ENCODE measurements at places on chromosomes 13 and 19. TPM values are rescaled to one million over a fixed set of nuclear protein-coding genes. Genes with fewer than 3 reads are reported as not detected.

The ARHGEF18 gene
- 21.8 TPM for total RNA-seq

The METTL21C gene
- not detected for total RNA-seq

The GPR12 gene
- not detected for total RNA-seq

GRCh38 chr13:88544836-88545235 is 873.7 kb downstream of the SLITRK5 start:
- no peak for DNase-seq

GRCh38 chr13:95784161-95784899 is 107.4 kb downstream of the DNAJC3 start:
- no peak for DNase-seq

GRCh38 chr13:30787738-30788525 is 52.6 kb downstream of the ALOX5AP start:
- DNase-seq: peak; percentile 15

DNA sequence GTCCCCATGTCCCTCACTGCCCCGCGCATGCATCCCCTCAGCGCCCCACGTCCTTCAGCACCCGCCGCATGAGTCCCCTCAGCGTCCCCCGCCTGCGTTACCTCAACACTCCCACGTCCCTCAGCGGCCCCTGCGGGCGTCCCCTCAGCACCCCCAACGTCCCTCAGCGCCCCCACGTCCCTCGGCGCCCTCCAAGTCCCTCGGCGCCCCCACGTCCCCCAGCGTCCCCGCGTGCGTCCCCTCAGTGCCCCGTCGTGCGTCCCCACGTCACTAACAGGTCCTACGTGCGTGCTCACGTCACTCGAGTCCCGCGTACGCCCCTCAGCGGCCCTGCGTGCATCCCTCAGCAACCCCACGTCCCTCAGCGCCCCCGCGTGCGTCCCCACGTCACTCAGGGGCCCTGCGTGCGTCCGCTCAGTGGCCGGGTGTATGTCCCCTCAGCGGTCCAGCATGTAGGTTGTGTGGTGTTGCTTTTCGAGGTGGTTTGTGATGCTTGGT is 19.5 kb upstream of the GAS6 start:
- DNase-seq: no peak

The YJEFN3 gene
- total RNA-seq: 11.4 TPM

The NCAN gene
- total RNA-seq: not detected

DNA sequence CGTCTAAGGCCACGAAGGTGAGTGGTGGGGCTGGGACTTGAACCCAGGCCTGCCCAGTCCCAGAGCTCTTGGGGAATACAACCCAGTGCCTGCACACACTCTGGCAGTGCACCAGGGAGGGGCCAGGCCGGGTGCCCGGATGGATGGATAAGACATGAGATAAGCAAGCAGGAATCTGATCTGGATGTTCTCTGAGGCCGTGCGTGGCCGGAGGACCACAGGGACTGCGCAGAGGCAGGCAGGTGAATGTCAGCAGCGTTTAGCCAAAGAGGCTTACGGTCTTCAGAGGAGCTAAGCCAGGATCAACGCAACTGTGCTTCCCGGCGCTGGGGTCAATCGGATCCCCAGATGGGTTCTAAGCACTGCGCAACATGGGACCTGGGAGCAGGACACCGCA is 1.5 kb downstream of the ZNF787 start:
- DNase-seq: no peak

- DNase-seq: no peak
Measured at GRCh38 chr13:73142071-73142470, 83.3 kb downstream of the KLF5 start.

DNA sequence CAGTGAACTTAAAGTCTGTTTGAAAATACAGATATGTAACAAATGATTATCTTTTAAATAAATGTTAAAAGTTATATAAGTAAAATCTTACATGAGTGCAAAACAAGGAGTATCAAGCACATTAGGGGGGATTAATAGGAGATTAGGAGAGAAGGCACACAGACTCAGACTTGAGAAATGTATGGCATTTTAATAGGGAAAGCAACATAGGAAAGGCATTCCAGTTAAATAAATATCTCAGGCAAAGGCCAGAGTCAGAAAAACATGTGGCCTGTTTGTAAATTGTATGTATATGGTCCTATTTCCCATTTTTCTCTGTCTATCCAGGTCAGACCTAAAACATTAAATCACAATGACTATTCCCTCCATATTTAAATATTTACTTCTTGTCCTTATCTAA is 462.7 kb downstream of the GPC6 start:
- no peak for DNase-seq

DNA sequence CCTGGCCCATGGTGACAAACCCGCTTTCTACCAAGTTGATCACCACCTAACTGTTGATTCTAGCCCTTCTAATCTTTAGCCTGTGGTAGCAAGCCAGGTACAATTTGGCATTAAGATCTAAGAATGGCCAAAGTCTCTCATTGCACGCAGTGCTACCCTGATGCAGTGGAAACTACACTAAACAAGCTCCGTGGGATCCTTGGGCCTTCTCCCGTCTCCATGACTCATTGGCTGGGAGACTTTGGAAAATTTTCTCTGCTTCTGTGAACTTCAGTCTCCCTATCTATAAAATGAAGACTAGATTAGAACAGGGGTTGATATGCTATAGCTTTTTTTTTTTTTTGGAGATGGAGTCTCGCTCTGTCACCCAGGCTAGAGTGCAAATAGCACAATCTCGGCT is 223.0 kb downstream of the TSHZ3 start:
- DNase-seq: no peak

- DNase-seq: no peak
Measured at GRCh38 chr13:54287062-54287764, 1258.6 kb downstream of the OLFM4 start.

DNA sequence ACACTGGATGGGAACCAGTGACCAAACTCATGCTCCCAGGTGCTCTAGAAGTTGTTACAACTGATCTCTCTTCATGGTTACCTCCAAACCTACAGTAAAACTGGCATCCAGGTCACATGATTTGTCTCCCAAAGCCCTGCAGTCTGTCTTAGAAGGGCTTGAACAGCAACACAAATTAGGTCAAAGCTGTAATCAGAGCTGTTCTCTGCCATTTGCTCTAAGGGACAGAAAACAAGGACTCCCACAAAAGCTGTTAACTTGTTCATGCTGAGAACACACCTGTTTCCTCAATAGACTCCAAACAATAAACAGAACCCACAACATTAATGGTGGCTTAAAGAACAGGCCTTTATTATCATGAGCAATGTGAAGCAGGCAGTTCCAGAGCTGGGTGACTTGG is 8.0 kb downstream of the ZNF671 start:
- no peak for DNase-seq

Data from Karpas-422 (cell line).